ENCODE measurements at places on chromosomes 12 and 14.

DNA sequence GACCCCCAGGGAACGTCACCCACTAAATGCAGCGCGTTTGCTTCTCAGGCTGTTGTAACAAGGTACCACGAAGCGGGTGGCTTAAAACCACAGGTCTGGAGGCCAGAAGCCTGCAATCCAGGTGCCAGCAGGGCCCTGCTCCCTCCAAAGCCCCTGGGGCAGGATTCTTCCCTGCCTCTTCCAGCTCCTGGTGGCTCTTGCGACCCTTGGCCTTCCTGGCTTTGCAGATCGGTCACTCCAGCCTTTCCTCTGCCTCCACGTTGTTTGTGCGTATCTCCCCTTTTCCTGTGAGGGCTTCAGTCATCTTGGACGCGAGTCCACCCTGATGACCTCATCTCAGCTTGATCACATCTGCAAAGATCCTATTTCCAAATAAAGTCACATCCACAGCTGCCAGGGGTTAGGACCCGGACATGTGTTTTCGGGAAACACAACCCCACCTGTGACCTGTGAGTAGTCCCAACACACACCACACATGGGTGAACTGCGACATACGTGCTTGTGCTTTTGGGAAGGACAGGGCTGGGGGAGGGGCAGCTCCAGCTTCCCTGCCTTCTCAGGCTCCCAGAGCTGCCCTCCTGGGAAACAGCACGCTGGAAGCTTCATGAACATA lies 114.5 kb upstream of the NCOR2 start:
- DNase-seq: no peak

DNA sequence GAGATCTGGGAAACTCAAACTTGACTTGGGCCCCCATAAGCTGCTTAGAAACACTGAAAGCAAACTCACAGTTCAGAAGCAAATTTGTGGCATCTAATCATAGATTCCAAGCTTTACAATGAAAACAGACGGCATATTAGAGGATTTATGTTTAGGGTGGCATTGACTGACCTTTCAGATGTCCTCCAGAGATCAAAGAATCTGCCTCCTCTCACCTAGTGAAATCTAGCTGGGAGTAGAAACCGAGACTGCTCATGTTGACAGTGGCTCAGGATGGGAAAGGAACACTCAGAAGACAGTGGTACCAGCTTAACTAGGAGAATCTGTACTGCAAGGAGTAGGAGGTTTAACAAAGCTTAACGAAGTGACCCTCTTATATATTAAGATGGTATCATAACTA lies 345.0 kb downstream of the GXYLT1 start:
- DNase-seq: no peak

DNA sequence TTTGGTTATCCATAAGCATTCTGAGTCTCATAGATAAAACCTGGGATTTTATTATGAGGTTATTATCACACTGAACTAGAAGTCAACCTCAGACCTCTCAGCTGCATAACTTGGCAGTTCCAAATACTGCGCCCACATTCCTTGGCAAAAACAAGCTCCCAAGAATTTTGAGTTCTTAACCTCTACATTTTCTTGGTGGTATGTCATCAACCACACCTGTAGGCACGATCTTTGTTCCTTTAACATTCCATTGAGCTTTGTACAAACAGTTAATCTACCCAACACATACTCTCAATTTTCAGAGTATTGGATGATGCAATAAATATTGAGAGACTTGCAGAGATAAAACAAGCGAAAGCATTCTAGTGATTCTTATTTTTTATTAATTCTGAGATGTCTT lies 371.8 kb upstream of the PRICKLE1 start:
- no peak for DNase-seq

GRCh38 chr12:106914796-106915634 lies 40.7 kb upstream of the TMEM263 start:
- peak; percentile 12 for DNase-seq

- no peak for DNase-seq
Observed at GRCh38 chr12:110349096-110349495, 54.4 kb downstream of the ANAPC7 start.

DNA sequence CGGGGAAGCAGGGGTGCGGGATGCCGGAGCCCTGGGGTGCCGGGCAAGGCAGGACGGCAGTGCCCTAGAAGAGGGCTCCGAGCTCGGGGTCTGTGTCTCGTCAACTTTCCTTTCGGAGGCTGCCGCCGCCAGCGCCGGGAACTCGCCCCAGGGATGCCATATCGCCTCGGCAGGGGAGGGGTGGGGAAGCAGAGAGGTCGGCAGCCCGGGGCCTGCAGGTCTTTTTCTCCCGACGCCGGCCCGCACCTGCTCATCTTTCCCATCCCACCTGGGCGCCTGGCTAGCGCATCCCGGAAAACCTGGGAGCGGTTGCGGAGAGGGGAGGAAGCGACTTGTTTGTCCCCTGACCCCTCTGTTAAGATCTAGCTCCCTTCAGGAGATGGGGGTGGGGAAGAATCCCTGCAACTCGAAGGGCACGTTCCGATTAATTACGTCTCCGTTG lies 547 bp downstream of the CNTN1 start:
- DNase-seq: no peak

GRCh38 chr14:100668352-100668751 lies 58.3 kb upstream of the DLK1 start:
- no peak for DNase-seq

DNA sequence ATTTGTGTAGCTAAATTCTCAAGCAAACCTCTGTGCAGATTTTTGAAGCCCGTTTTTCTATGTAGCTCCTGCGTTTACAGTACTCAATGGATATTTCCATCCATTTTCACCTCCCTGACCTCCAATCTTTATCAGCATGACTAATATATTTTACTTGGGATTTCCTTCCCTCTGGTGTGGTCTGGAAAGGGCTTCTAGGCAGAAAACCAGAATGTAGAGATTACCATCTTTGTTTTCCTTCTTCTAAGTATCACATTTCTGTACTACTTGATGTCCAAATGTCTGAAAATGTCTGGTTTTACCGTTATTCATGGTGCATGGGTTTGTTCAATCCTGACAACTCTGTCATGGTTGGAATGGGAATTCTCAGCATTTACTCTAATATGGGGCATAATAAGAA lies 907.6 kb upstream of the FLRT2 start:
- DNase-seq: no peak

DNA sequence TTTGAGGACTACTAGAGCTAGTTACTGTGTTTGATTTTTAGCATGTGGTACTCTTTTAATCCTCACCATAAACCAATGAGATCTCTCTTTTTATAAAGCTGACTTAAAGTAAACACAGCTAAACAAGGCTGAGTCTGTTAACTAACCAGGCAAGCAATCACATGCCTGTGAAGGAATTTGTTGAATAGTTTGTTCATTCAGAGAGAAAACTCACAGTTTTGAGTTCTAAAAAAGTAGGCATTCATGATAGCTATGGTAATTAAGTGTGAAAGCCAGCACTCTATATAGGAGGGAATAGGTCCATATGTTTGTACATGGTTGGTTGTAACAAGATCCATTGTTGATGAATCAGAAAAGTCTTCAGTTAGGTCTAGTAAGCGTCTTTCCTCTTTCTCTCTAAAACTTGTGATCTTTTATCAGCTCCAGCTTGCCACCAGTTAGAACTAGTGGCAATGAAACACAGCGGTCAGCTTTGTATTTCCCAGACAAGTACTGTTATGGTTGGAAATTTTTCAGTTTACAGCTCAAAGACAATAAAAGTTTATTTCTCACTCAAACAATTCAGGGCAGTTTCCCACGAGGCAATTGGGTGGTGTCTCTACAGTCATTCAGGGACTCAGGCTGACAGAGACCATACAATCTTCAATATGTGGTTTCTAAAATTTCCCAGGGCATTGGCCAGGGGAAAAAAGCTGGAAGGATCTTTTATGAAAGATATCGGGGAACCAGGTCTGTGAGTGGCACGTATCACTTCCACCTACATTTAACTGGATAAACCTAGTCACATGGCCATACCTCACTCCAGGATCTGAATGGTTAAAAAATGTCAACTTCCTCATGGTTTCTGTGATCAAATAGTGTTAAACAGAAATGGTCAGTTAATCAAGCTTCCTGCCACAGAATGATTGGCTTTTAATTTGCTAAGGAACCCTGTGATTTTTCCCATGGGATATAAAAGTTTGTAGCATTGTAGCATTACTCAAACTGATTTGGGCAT lies 203.1 kb downstream of the KIF21A start:
- no peak for DNase-seq

- DNase-seq: no peak
Observed at GRCh38 chr12:91240386-91241095, 57.9 kb upstream of the DCN start.

- peak; percentile 74 for DNase-seq
Observed at GRCh38 chr12:122021822-122022392, at the start of gene BCL7A. TSS of gene BCL7A (plus strand) at chr12:122021884. CDS start at chr12:122022092, 208 bp downstream.

DNA sequence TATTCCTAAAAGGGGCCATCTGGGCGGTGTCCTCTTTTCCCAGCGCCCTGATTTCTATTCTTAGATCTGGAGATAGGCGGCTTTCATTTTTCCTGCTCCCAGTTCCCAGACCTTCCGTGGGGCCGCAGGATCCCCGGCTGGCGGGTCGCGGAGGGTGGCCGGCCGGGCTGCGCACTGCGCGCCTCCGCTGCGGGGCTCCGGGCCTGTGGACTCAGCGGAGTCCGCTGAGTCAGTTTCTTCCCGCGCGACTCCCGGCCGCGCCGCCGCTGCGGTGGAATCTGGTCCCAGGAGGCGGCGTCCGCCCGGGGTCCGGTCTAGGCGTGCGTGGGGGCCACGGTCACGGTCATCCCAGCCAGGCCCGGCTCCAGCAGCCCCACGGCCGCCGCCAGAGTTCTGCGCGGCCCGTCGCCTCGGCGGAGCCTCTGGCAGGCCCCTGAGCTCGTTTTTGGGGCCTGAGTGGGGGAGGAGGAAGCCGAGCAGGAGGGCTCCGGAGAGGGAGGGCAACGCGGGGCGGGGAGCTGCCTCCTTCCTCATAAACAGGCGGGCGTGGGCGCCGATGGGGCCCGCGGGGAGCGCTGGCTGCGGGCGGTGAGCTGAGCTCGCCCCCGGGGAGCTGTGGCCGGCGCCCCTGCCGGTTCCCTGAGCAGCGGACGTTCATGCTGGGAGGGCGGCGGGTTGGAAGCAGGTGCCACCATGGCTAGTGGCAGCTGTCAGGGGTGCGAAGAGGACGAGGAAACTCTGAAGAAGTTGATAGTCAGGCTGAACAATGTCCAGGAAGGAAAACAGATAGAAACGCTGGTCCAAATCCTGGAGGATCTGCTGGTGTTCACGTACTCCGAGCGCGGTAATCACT lies at the start of gene LRRK2:
TSS of gene LRRK2 (plus strand) at position 559 of the 853 bp plus-strand sequence. CDS start at position 694, 135 bp downstream.
- peak; percentile 45 for DNase-seq

DNA sequence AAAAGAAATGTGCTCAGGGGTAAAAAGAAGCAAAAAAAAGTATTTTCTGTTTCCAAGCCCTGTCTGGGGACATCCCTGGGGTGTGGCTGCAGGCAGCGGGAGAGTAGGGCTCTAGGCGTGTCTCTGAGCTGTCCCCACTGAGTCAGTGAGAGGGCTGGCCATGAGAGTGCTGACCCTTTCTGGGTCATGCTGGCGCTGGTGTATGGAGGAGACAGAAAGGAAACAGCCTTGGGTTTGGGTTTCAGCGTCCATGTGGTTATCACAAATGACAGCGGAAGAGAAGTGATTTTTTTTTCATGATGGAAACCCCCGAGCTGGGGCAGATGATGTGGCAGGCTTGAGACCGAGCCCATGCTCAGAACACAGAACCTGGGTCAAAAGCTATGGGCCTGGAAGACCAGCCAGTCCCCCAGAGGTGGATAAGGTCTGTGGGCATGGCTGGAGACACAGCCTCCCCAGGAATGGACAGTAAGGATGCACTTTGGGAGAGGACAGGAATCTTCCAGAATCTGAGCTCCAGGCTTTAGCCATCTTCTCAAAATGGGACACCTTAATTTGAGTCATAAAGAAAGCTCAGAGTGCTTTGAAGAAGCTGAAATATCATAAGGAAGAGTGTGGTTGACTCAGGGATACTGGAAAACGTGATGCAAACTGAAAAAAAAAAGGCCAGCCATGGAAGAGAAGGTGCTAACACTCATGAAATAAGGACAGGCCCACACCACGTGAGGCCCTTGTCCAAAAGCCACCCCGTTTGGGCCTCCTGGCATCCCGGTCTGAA lies 36.2 kb downstream of the SYNE3 start:
- peak; percentile 60 for DNase-seq

GRCh38 chr14:89618330-89618708 lies 201.3 kb upstream of the FOXN3 start:
- DNase-seq: peak; percentile 55

GRCh38 chr12:114779186-114779585 lies 95.2 kb upstream of the TBX3 start:
- no peak for DNase-seq

DNA sequence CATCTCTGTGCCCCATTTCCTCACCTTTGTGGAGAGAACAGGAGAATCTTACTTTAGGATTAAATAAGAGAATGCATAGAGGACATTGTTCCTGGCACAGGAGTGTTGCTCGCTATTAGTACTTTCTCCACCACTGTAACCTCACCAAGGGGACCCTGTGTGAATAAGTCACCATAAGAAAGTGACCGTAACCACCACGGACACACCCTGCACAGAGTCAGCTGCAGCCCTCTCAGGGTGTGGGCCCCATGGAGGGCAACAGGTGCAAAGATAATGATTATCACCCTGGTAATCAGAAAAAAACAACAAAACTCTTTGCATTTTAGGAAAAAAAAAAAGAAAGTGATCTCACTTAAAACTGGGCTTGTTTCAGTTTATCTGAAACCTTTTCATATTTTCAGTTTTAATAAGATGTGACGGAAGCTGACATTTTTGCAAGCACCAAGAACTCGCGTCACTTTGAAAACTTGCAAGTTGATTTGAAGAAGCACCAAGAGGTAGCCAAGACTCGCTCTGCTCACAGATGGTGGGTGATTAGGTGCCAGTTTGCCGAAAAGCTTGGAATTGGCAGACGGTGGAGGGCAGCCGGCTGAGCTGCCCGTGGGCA lies 87.0 kb upstream of the VRK1 start:
- DNase-seq: no peak

GRCh38 chr12:117467588-117467987 lies 106.2 kb upstream of the NOS1 start:
- no peak for DNase-seq

DNA sequence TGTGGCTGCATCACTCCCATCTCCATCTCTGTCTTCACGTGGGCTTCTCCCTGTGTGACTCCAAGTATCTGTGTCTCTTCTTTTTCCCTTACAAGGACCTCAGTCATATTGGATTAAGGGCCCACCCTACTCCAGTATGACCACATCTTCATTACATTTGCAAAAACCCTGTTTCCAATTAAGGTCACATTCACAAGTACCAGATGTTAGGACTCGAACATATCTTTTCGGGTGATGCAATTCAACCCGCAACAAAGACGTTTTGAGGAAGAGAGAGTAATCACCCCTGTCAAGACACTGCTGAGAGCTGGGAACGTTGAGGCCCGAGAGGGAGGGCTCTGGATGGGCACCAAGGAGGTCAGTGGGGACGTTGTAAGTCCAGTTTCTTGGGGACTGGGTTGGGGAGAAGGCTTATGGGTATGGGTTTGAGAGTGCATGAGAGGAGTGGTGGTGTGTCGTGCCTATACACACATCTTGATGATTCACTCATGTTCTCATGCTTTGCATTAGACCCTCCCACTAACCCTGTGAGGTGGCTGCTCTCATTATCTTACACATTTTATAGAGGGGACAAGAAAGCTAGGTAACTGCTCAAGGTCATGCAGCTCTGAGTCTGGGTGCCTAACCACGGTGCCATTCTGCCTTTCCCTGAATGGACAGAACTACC lies 12.1 kb upstream of the IFI27 start:
- DNase-seq: no peak

All from CD4-positive, alpha-beta T cell treated with Interleukin-10 for 1 hour (primary cell).